Activated CD4-positive, alpha-beta T cell treated with anti-CD3 and anti-CD28 coated beads, Interleukin-10, Interleukin-2, amounts not matched to agents 100 ng/mL and 50 ng/mL, durations not matched to agents 16 hours and 8 hours (primary cell): ENCODE measurements at places on chromosomes 1 and 21.

GRCh38 chr1:31111290-31111951 is 45.9 kb upstream of the PUM1 start:
- DNase-seq = no peak

DNA sequence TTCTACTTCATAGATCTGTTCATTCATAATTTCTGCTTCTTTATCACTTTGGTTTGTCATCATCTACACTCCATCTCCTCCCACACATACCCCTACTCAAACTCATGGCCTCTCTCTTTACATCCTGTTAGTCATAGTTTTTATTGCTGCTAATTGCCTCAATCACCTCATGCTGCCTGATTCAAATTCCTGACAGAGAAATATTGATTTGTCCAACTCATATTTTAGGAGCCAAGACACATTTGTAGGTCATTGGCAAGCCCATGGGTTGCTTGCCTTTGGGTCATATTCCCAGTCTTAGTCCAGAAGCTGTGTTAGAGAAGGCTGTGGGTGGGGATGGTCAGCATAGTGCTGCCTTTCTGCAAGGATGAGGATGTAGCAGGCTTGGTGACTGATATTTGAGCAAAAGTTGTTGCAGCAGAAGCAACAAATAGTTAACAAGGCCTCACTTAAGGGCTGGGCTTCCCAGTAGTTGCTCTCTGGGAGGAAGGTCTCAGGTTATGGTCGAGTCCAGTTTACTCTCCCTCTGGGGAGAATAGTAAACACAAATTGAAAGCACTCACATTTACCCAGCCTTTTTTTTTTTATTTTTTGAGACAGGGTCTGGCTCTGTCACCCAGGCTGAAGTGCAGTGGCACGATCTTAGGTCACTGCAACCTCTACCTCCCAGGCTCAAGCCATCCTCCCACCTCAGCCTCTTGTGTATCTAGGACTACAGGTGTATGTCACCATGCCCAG is 22.4 kb upstream of the EPS15 start:
- DNase-seq = no peak

- DNase-seq = no peak
These were observed 47.0 kb upstream of the EFHD2 start for GRCh38 chr1:15362737-15363128.

- DNase-seq = no peak
These were observed 3.6 kb downstream of the MYOG start for GRCh38 chr1:203082231-203082505.

GRCh38 chr21:32562426-32562825 is 22.9 kb downstream of the TCP10L start:
- DNase-seq = no peak

GRCh38 chr1:64137412-64137803 is 66.0 kb upstream of the UBE2U start:
- no peak for DNase-seq

DNA sequence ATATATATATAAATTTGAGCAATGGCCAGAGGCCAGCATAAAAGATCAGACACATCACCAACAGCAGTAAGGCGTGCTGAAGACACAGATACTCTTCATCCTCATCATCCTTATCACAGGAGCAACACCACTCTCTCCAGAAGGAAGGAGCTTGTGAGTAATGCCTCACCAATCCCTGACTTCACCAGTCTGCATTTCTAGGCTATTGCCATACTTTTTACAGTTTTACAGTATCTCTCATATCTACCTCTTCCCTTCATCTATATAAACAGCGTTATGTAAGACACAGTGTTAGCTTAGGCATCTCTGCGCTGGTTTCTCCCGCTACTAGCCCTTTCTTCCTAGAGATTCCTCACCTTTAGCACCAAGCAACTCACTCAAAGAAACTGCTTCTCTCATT is 2.4 kb upstream of the ABL2 start:
- DNase-seq = no peak

DNA sequence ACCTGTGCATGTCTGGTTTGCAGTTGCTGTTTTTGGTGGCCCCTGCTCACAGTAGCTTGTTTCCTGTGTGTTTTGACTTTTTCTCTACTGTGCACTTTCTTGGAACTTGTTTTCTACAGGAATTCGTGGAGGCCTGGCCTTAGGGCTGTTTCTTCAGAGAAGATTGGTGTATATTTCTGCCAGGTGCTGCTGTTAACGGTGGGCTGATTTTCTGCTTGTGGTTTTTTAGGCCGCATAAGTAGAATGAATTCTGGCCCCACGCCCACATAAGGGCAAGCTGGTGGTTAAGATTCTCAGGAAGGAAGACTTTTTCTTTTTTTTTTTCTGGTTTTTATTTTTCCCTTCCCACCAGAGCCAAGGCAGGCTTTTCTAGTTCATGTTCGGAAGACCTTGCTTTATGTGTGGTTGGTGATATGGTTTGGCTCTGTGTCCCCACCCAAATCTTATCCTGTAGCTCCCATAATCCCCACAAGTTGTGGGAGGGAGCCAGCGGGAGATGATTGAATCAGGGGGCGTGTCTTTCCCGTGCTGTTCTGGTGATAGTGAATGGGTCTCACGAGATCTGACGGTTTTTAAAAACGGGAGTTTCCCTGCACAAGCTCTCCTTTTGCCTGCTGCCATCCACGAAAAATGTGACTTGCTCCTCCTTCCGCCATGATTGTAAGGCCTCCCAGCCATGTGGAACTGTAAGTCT is 71.5 kb upstream of the DISP3 start:
- DNase-seq = peak; percentile 38

DNA sequence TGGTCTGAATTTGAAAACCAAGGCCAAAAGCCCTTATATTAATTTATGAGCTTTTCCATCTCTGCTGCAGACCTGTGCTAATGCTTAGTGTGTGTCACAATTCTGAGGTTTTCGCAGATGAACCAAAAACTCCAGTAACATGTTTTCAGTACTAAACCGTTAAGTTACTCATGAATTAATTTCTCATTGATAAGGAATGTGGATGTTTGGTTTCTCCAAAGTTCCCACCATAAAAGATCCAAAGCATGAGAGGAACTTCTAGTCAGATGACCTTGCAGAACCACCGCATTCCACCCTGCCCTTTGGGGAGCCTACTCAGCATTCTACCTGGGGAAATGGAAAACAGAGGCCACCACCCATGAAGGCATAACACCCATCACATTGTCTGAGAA is 7.5 kb upstream of the LEPR start:
- no peak for DNase-seq

DNA sequence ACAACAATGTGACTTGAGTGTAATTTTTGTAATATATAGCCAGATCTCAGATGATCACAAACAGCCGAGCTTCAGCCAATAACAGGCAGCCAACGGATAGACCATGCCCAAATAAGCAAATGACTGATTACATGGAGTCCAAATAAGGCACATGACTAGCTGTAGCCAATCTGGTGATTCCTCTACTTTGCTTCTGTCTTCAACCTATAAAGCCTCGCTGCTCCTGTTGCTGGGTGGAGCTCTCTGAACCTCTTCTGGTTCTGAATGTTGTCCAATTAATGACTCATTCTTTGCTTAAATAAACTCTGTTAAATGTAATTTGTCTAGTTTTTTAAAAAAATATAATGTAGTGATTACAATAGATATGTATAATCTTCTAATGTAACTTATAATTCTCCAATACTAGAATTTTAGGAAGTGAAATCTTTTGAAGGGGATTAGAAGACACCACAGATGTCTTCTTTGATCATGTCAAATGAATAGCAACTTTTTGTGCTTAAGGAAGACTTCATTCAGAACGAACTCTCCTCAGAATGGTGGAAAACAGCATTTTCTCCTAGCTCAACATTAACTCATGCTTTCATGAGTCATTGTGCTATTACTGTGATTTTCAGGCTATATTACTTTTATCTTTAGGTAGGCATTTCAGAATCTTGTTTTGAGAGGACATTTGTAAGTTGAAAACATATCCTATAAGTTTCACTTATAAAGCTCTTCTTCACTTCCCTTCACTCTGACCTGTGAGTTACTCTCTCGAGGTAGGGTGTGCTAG is 857.8 kb upstream of the B3GALT2 start:
- no peak for DNase-seq

DNA sequence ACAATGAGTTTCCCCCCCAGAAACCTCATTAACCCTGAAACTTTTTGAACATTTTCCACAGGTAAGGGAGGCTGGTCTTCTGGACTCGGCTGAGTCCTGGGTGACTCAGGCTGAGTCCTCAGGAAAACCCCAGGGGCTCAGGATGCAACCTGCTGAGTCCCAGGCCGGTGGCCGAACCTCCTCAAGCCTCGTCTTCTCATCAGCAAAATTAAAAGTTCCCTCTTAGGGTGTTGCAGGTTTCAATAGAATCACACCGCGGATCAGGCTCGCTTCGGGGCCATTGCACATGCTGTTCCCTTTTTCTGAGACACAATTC is 35.0 kb upstream of the GRHL3 start:
- DNase-seq = no peak

- DNase-seq = no peak
These were observed 528.5 kb downstream of the MATN1 start for GRCh38 chr1:30194741-30195423.

DNA sequence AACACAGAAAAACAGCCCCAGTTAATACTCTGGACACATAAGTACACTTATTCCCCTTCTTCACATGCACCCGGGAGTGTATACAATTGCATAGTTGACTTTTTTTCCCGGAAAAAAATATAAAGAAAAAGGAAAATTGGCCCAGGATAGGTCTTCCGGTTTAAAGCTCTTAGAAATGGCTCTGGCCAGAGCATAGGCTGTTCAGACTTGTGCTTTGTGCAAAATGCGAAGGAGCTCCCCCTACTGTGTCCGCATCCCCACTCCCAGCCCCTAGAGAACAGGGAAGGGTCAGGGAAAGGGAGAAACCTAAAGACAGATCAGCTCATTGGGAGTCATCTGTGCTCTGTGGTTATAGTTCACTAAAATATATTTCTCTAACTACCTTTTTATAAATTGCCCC is 5.5 kb upstream of the MTMR11 start:
- DNase-seq = no peak

GRCh38 chr21:46518983-46519583 is 60.4 kb downstream of the DIP2A start:
- DNase-seq = no peak

- DNase-seq = no peak
These were observed 4.3 kb upstream of the GLUL start for GRCh38 chr1:182395906-182396305.

DNA sequence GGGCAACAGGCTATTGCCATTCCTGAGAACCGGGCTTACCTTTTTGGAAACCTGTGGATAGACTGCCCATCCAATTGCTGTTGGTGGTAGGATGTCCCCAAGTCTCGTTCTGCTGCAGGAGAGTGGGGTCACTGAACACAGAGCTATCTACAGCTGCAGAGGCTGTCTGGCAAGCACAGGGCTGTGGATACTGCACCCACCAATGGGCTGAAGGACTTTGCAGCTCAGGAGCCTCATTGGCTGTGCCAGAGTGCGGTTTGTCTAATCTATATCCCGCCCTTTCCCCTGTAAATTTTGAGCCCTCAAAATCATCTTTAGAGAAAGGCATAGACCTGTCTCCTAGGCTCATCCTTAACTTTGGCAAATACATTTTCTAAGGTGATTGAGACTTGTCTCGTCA is 15.3 kb downstream of the RNF187 start:
- DNase-seq = no peak

GRCh38 chr1:192951691-192952460 is 107.3 kb downstream of the UCHL5 start:
- DNase-seq = peak; percentile 12

GRCh38 chr1:36583080-36583479 is 100.4 kb upstream of the CSF3R start:
- DNase-seq = no peak

GRCh38 chr1:198088360-198089071 is 68.3 kb upstream of the NEK7 start:
- DNase-seq = peak; percentile 52

- no peak for DNase-seq
These were observed 11.2 kb downstream of the PTPRF start for GRCh38 chr1:43541721-43542401.

DNA sequence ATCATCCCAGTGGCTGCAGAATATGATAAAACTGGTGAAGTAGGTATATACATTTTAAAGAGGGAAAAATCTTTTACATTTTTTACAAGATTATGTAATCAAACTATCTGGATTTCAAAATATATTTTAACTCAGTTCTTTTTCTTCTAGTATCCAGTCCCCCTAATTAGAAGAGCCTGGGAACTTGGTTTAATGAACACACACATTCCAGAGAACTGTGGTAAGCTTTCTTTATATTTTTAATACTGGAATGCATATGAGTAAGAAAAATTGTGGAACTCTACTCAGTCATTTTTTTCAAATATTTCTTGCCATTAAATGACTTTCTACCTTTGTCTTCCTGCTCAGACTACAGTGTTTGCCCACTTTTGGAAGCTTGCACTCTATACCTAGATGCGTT is 8.2 kb downstream of the ACADM start:
- DNase-seq = no peak

DNA sequence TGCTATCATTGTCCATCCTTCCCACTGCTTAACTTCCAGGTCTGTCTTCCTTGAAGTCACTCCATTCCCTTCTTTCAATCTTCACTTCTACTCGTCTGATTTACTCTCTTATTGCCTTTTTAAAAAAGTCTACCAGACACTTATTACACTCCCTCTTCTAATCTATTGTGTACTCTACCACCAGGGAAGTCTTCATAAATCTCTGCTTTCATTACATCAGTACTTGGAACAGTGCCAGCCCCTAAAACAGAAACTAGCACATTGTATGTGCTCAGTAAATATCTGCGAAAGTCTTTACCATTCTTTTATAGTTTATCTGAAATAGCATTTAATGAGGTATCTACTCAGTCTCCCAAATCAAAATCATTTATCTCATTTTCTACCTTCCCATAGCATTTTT is 236.4 kb downstream of the USH2A start:
- no peak for DNase-seq

DNA sequence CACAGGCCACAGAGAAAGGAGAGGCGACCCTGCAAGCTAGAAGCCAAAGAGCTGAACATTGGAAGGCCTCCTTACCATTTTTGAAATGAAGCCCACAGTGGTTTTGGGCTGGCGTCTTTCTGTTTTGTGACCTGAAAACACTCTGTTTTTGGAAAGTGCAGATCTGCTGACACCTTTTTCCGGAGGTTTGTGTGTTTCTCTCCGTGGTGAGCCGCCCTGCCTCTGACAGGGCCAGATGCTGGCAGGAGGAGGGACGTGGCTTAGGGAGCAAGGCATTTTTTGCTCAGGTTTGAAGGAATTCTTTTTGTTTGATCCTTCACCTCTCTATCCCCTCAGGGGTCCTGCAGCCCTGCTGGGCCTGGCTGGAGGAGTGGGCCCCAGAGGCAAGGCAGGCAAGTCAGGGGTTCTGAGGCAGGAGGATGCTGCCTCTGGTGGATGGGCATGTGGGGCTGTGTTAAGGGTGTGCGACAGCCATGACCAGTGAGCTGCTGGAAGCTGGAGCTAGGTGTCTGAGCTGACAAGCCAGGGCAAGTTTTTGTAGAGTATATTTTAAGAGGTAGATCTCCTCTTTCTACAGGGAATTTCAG is 133.8 kb downstream of the CAMTA1 start:
- DNase-seq = no peak

GRCh38 chr1:8717148-8717547 is 100.3 kb downstream of the RERE start:
- DNase-seq = no peak

DNA sequence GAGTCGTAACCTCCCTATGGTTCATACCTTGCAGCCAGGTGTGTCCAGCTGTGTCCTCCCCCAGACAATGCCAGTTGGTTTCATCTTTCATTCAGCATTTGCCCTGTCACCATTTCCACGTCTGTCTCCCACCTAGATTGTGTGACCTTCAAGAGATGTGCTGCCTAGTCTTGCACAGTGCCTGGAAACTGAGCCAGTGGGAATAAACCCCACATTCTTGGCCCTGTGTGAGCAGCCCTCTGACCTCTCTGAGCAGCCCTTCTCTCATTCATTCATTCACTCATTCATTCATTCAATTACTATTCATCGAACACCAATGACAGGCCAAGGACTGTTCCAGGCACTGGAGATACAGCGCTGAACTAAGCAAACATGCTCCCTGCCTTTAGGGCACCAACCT is 115.7 kb downstream of the GRIK3 start:
- DNase-seq = no peak
